ENCODE measurements at places on chromosomes 16 and 17.

GRCh38 chr17:32266389-32267301 is 1.0 kb downstream of the RHBDL3 start:
- DNase-seq, result no peak

GRCh38 chr17:73404246-73404645 is 92.4 kb upstream of the CDC42EP4 start:
- no peak for DNase-seq

- DNase-seq, result no peak
Observed at GRCh38 chr17:40896916-40897455, 11.9 kb upstream of the KRT20 start.

DNA sequence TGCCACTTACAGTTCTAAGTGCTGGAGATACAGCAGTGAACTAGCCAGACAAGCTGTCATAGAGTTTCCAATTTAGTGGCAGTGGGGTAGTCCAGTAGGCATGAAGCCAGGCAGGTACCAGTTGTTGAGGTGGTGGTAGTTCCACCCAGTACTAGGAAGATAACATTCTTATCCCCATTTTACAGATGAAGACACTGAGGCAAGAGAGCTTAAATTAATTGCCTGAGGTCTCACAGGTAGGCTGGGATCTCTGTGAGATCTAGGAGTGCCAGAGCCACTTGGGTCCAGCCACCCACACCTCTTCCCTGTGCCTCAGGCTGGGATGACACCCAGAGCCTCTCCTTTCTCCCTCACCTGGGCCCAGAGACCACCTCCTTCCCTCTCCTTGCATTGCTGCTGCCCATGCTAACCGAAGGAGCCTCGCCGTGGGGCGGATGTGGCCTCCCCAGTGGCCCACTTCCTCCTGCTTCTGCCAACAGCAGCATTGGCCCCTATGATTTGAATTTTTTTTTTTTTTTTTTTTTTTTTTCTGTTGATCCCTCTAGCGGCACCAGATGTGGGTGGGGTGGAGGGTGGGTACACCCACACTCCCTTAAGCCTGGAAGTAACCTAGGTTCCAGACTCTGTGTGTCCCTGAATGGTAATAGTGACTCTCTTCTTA is 114.0 kb downstream of the PRKCB start:
- DNase-seq, result no peak

- no peak for DNase-seq
Observed at GRCh38 chr16:48556913-48557351, 53.0 kb downstream of the N4BP1 start.

- no peak for DNase-seq
Observed at GRCh38 chr16:83390759-83391158, 417.0 kb upstream of the HSBP1 start.

GRCh38 chr17:1617620-1618174 is 10.9 kb downstream of the SLC43A2 start:
- no peak for DNase-seq

GRCh38 chr17:72409405-72410002 is 288.7 kb downstream of the SOX9 start:
- no peak for DNase-seq

DNA sequence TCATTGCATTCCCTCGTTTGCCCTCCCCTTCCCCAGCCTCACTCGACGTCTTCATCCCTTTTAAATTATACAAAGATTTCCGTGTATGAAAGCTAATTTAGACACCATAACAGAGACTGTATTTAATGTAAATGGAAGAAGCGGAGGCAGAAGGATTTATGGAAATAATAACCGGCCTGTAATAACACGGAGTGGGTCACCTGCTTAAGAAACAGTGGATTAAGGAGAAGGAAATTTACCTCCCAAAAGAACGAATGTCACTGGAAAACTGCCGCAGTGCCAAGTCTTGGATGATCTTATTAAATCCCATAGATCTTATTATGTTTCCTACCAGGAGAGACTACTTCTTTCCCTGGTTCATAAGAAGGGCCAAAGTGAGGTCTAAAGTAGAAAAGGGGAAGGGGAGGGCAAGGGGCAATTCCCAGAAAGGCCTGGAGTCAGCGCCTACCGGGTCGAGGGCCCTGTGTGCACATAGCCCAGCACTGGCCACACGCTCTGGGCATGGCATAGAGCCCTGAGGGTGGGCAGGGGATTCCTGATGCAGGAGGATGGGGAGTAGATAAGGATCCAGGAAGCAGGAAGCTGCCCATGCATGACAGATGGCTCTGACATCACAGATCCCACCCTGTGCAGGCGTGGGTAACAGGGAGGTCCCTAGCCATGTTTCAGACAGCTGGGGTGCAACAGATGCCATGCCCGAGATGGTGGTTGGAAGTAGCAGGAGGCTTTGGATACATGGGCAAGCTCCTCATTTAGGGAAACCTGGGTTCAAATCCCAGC is 56.2 kb upstream of the RPL38 start:
- DNase-seq, result no peak

DNA sequence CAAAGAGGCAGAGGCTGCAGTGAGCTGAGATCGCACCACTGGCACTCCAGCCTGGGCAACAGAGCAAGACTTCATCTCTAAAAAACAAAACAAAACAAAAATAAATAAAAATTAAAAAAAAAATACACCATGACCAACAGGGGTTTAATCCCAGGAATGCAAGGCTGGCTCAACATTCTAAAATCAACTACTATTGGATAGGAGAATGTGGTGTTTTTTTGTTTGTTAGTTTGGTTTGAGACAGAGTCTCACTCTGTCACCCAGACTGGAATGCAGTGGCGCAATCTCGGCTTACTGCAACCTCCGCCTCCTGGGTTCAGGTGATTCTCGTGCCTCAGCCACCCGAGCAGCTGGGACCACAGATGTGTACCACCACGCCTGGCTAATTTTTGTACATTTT is 19.9 kb downstream of the GFOD2 start:
- no peak for DNase-seq

- DNase-seq, result no peak
Observed at GRCh38 chr16:1494129-1494640, 1.0 kb downstream of the TELO2 start.

DNA sequence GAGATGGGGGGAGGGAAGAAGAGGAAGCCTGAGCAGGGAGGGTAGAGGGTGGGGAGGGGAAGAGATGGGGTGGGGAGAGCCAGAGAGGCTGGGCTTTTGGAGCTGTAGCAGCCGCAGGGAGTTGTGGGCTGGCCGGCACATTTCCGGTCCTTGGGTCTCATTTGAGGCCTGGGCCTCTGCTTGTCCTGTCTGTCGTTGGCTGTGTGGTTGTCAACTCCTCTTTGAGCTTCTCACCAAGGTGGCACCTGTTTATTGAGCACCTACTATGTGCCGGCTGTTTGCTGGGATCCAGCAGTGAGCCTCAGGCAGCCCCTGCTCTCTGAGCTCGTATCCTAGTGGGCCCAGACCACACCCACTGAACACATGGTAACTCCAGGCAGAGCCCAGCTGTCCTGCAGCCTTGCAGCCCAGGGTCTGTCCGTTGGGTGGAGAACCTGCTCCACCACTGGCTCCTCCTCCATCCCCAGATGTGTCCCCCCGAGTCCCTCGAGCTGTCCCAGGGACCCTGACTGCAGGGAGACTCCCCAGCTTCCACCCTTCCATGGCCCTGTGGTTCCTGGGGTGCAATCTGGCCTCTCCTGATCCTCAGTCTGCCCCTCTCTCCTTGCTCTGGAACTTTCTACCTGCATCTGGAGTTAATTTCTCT is 164.9 kb downstream of the IRF8 start:
- DNase-seq, result no peak

DNA sequence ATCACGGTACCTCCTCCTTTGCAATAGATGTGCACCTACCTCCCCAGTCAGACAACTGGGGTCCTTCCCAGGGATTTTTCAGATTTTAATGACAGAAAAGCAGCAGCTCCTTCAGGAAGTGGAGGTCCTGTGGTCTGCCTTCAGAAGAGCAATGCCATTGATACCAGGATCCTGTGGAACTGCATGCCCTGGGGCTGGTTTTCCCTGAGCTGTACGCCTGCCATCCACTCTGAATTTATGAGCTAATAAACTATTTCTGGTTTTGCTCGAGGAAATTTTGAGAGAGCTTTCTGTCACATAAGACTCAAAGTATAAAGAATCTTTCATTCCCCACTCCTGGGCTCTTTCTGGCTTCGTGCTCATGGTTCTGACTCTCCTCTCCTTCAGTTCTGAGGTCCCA is 10.0 kb upstream of the CCL23 start:
- DNase-seq, result no peak

GRCh38 chr17:36149296-36149820 is 27.1 kb downstream of the TBC1D3B start:
- no peak for DNase-seq

DNA sequence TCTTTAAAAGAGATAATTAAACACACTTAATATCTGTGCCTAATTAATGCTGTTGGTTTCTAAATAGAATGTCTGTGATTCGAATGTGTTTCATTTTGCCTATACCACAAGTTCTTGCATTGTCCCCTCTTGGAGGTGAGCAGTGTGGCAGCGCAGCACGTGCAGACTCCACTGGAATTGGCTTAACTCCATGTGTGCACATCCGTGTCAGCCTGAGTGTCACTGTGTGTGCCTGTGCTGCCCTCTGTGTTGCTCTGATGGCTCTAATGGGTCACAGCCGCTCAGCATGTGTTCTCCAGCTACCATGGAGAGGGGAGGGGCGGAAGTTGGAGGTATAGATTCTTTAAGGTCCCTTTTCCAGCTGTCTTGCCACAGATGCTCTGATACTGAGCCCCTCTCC is 226.6 kb downstream of the SPECC1 start:
- DNase-seq, result no peak

- no peak for DNase-seq
Observed at GRCh38 chr17:27591986-27592385, 39.0 kb upstream of the LGALS9 start.

GRCh38 chr17:32928586-32929535 is 908 bp downstream of the TMEM98 start:
- DNase-seq, result no peak
